ENCODE measurements at places on chromosomes 7 and 10.
A peak's percentile ranks its signal among the peaks of the same experiment; 100 is the strongest.

DNA sequence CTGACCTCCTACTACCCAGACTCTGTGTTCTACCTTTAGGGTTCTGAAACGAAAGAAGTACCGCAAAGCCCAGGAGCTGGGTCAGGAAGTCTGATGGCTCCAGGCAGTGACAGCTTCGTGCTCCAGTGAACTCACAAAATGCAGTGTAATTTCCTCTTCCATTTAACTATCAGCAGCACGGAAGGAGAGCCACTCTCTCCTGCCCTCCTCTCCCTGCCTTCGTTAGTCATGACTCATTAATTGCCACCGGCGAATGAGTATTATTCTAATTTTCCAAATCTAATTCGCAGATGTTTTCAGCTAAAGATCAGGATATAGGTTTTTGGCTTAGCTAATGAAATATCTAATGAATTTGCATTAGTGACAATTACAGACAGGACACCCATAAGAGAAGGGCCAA lies 1262.0 kb downstream of the TYW1 start:
- no peak for DNase-seq

GRCh38 chr10:93773120-93773519 lies 15.4 kb downstream of the LGI1 start:
- DNase-seq, result no peak

- no peak for DNase-seq
Observed at GRCh38 chr7:32223071-32223650, 153.0 kb upstream of the PDE1C start.

DNA sequence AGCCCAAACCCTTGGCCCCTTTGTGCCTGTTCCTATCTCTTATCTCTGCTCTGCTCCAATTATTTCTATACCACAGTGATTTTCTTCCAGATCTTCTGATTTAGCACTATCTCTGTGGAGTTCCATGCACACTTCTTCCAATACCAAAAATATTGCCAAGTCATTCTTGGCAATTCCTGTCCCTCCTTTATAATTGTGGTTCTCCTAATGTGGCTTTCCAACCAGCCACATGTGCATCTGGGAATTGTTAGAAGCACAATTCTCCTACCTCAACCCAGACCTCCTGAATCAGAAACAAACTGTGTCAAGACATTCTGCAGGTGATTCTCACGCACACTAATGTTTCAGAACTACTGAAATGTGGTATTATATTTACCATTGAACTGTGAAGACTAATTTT lies 447.8 kb upstream of the IGFBP3 start:
- DNase-seq, result no peak

DNA sequence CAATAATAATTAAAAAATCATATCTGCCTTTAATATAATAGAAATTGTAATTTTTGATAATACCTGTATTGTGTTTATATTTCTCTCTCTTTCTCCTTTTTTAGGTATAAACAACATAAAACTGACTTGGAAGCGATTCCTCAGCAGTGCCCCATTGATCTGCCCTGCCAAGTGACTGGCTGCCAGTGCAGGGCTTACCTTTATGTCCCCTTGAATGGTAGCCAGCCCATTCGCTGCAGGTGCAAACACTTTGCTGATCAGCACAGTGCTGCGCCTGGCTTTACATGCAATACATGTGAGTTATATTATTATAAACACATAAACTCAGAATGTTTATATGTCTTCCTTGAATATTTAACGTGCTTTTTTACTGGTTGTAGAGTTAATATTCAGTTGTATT lies 9.2 kb downstream of the FAM221A start:
- no peak for DNase-seq

DNA sequence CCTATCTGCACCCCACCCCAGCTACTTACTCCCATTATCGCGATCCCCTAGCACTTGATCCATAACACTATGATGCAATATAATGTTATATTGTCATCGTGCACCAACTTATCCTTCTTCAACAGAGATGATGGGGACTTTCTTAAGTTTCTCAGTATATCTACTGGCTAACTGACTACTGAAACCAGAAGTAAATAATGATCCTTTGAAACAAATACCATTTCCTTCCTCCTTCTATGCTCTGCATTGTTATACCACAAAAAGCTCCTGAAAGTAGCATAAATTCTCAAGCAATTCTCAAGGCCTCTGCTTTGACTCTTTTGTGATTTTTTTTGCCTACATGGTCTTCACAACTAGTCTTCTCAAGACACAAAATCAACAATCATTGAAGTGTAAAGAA lies 68.9 kb downstream of the HTR7 start:
- no peak for DNase-seq

- no peak for DNase-seq
Observed at GRCh38 chr7:12730523-12730922, 43.1 kb downstream of the ARL4A start.

DNA sequence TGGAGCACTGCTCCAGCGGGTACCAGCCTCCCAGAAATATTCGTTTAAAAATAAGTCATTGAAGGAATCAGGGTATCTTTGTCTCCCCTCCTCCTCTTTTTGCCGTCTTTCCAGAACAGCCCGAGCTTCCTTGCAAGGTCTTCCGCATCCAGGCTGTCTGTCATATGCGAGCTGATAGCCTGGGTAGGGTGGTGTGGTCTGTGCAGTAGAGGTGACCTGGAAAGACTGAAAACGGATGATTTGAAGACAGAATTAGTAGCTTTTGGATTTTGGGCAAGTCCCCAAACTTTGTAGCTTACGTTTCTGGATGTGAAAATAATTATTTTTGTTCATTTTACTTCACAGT lies 480 bp downstream of the VPS50 start:
- peak; percentile 37 for DNase-seq
